Heart left ventricle (tissue), 16 donors: ENCODE measurements at places on chromosomes 12 and 14.

- no peaks in the 10 kb centered on the region for H3K36me3 ChIP-seq
- H3K4me3 ChIP-seq = no peak overlapping the region
- H3K4me1 ChIP-seq = peaks cover 15% of the 10 kb centered on the region
- H3K27me3 ChIP-seq = no peaks in the 10 kb centered on the region
- DNase-seq = no peak
- no peak overlapping the region for H3K27ac ChIP-seq
Measured at GRCh38 chr12:130459916-130460315, 122.2 kb downstream of the PIWIL1 start.

DNA sequence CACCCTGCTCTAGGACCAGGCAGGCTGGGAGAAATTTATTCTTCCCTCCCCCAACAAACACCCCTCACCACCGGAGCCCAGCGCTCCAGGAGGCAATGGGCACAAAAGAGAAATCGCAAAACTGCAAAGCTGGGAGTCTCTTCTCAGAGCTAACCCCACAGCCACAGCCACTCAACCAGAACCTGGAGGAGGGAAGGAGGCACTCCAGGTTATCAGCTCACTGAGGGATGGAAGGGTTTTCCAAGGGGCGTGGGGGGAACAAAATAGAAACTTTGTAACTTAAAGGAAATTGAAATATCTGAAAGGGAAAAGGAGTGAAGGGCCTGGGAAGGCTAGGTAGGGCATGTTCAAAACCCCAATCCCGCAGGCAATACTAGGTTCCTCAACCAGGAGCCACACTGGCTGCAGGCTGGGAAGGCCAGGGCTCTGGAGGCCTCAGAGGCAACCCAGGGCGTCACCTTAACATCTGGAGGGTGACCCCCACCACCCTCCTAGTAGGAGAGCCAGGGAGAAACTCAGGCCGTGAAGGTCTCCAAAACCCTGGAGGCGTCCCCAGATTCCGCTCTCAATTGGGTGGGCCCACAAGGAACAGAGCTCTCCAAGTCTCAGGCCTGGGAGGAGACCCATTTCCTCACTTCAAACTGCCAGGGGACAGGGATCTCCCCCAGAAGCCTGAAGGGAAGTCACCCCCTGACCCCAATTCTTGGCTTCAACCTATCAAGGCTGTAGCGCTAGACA is 3.2 kb downstream of the KDM2B start:
- peaks cover 42% of the 10 kb centered on the region for H3K4me1 ChIP-seq
- H3K36me3 ChIP-seq = peaks cover 5% of the 10 kb centered on the region
- peak overlapping the region; percentile 85 for H3K27ac ChIP-seq
- H3K27me3 ChIP-seq = no peaks in the 10 kb centered on the region
- peak overlapping the region; percentile 75 for H3K4me3 ChIP-seq

DNA sequence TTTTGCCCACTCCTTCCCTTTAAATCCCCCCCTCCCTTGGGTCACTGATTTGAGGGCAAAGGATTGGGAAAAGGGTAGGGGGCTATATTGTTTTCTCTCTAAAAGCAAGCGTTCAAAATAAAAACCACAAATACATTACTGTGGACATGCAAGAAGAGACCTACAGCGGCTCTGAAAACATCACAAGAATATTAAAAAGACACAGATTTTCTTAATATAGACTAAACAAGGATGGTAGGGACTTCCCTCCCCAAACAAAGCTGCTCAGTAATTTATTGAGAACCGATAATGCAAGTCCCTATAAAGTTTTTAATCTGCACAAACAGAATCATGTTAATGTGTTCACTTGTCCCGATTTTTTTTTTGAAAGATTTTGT is 12.9 kb downstream of the TBX3 start:
- H3K36me3 ChIP-seq = peaks cover 48% of the 10 kb centered on the region
- no peaks in the 10 kb centered on the region for H3K4me1 ChIP-seq
- no peak overlapping the region for H3K27ac ChIP-seq

GRCh38 chr12:131074221-131075083 is 120.7 kb downstream of the ADGRD1 start:
- peaks cover 15% of the 10 kb centered on the region for H3K4me1 ChIP-seq
- no peaks in the 10 kb centered on the region for H3K27me3 ChIP-seq
- H3K36me3 ChIP-seq = no peaks in the 10 kb centered on the region

- H3K4me1 ChIP-seq = no peaks in the 10 kb centered on the region
- H3K27me3 ChIP-seq = no peaks in the 10 kb centered on the region
- no peak for DNase-seq
- no peak overlapping the region for H3K27ac ChIP-seq
- H3K4me3 ChIP-seq = no peak overlapping the region
Measured at GRCh38 chr12:109538191-109538863, 35.0 kb downstream of the MMAB start.

GRCh38 chr12:118586433-118586832 is 210.1 kb downstream of the SUDS3 start:
- no peak overlapping the region for H3K4me3 ChIP-seq
- no peak overlapping the region for H3K27ac ChIP-seq
- no peaks in the 10 kb centered on the region for H3K4me1 ChIP-seq
- no peaks in the 10 kb centered on the region for H3K36me3 ChIP-seq
- DNase-seq = no peak

- no peak for DNase-seq
- H3K4me1 ChIP-seq = no peaks in the 10 kb centered on the region
- H3K27ac ChIP-seq = no peak overlapping the region
- no peaks in the 10 kb centered on the region for H3K36me3 ChIP-seq
Measured at GRCh38 chr12:105319691-105320209, 10.7 kb upstream of the C12orf75 start.

DNA sequence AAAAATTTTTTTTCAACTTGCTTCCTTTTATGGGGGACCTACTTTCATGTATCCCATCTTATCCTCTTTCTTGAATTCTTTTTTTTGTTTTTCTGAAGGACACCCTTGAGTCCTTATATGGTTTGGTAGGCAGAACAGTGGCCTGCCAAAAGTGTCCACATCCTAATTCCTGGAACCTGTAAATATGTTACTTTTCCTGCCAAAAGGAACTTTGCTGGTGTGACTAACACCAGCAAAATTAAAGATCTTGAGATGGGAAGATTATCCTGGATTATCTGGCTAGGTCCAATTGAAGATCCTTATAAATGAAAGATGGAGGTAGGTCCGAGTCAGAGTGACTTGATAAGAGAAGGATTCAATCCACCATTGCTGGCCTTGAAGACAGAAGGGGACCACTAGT is 5.3 kb downstream of the NUBPL start:
- H3K27me3 ChIP-seq = no peaks in the 10 kb centered on the region
- no peaks in the 10 kb centered on the region for H3K36me3 ChIP-seq
- H3K4me3 ChIP-seq = no peak overlapping the region
- no peak for DNase-seq
- peaks cover 24% of the 10 kb centered on the region for H3K4me1 ChIP-seq

- no peaks in the 10 kb centered on the region for H3K27me3 ChIP-seq
- no peaks in the 10 kb centered on the region for H3K36me3 ChIP-seq
- no peak for DNase-seq
- H3K4me3 ChIP-seq = no peak overlapping the region
- no peaks in the 10 kb centered on the region for H3K4me1 ChIP-seq
- H3K27ac ChIP-seq = no peak overlapping the region
Measured at GRCh38 chr14:99304208-99304607, 32.2 kb upstream of the BCL11B start.

GRCh38 chr12:106721915-106722314 is 52.6 kb upstream of the RIC8B start:
- no peak for DNase-seq
- no peak overlapping the region for H3K27ac ChIP-seq
- no peaks in the 10 kb centered on the region for H3K4me1 ChIP-seq
- H3K36me3 ChIP-seq = no peaks in the 10 kb centered on the region

GRCh38 chr12:27852117-27852516 is 72.1 kb upstream of the MANSC4 start:
- DNase-seq = no peak
- H3K27me3 ChIP-seq = no peaks in the 10 kb centered on the region
- no peak overlapping the region for H3K4me3 ChIP-seq
- no peaks in the 10 kb centered on the region for H3K36me3 ChIP-seq
- no peak overlapping the region for H3K27ac ChIP-seq
- no peaks in the 10 kb centered on the region for H3K4me1 ChIP-seq

- H3K27me3 ChIP-seq = no peaks in the 10 kb centered on the region
- H3K4me1 ChIP-seq = no peaks in the 10 kb centered on the region
- H3K4me3 ChIP-seq = no peak overlapping the region
- DNase-seq = no peak
Measured at GRCh38 chr12:94811611-94812010, 161.3 kb upstream of the TMCC3 start.

- no peaks in the 10 kb centered on the region for H3K27me3 ChIP-seq
- H3K27ac ChIP-seq = no peak overlapping the region
- no peak for DNase-seq
- H3K36me3 ChIP-seq = no peaks in the 10 kb centered on the region
Measured at GRCh38 chr14:88919502-88919901, 95.1 kb downstream of the TTC8 start.

- H3K27me3 ChIP-seq = no peaks in the 10 kb centered on the region
- H3K4me3 ChIP-seq = no peak overlapping the region
- peaks cover 9% of the 10 kb centered on the region for H3K36me3 ChIP-seq
- no peaks in the 10 kb centered on the region for H3K4me1 ChIP-seq
- no peak for DNase-seq
Measured at GRCh38 chr12:28209782-28210181, 19.5 kb downstream of the CCDC91 start.

- H3K36me3 ChIP-seq = no peaks in the 10 kb centered on the region
- no peaks in the 10 kb centered on the region for H3K4me1 ChIP-seq
- no peak for DNase-seq
- H3K4me3 ChIP-seq = no peak overlapping the region
Measured at GRCh38 chr12:81874586-81874985, 115.4 kb upstream of the PPFIA2 start.

GRCh38 chr12:111505601-111506036 is 93.5 kb downstream of the ATXN2 start:
- DNase-seq = no peak
- no peaks in the 10 kb centered on the region for H3K4me1 ChIP-seq
- H3K27ac ChIP-seq = no peak overlapping the region
- no peaks in the 10 kb centered on the region for H3K27me3 ChIP-seq
- peaks cover 88% of the 10 kb centered on the region for H3K36me3 ChIP-seq
- H3K4me3 ChIP-seq = no peak overlapping the region

GRCh38 chr12:124286414-124286813 is 8.5 kb upstream of the RFLNA start:
- no peaks in the 10 kb centered on the region for H3K36me3 ChIP-seq
- no peak overlapping the region for H3K4me3 ChIP-seq
- H3K27me3 ChIP-seq = no peaks in the 10 kb centered on the region
- no peak overlapping the region for H3K27ac ChIP-seq
- no peak for DNase-seq

DNA sequence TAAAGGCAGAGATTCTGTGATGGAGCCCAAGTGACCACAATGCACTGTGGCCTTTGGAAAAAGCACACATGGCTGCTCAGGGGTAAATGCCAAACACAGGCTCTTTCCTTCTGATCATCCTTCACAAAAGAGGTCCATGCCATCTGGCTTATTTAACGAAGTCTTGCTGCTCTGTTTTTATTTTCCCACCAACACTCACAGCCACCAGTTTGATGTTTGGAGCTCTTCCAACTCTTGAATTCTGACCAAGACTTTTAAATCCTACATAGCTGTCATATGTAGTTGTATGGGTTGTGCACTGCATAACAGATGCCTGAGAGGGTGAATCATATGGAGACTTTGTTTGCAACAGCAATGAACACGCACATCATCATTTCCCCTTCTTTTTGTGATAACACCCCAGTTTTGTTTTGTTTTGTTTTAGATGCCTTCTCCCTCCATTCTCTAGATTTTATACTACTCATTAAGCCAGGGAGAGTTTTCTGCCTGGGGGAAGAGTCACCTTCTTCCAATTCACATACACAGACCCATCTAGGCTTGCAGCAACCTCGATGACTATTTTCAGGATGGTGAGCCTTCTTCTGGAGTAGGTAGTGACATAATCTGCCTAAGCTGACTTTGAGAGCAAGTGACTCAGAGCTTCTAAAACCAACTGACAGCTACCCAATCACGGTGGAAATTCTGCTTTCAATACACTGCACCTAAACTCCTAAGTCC is 145.2 kb upstream of the WSCD2 start:
- no peaks in the 10 kb centered on the region for H3K4me1 ChIP-seq
- DNase-seq = no peak
- no peak overlapping the region for H3K27ac ChIP-seq
- H3K36me3 ChIP-seq = no peaks in the 10 kb centered on the region

GRCh38 chr14:73775339-73776193 is 61.4 kb upstream of the PNMA1 start:
- DNase-seq = no peak
- no peak overlapping the region for H3K4me3 ChIP-seq
- peaks cover 61% of the 10 kb centered on the region for H3K4me1 ChIP-seq
- no peaks in the 10 kb centered on the region for H3K36me3 ChIP-seq

DNA sequence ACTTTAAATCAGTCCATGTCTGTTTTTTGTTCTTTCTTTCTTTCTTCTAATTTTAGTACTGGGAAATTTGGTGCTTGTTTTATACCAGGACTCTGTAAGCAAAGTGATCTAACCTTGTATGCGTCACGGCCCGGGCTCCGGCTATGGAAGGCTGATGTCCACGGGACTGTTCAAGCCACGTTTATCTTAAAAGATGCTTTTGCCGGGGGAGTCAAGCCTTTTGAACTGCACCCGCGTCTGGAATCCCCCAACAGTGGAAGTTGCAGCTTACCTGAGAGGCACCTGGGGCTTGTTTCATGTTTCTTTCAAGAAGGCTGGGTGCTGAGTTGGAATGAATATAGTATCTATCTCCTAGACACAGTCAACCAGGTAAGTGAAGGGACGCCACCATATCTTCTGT is 62.2 kb downstream of the TECPR2 start:
- H3K27me3 ChIP-seq = no peaks in the 10 kb centered on the region
- H3K36me3 ChIP-seq = peaks cover 48% of the 10 kb centered on the region
- H3K4me3 ChIP-seq = no peak overlapping the region
- no peak overlapping the region for H3K27ac ChIP-seq
- no peak for DNase-seq

GRCh38 chr14:20415782-20416206 is 2.5 kb upstream of the TEP1 start:
- H3K27ac ChIP-seq = no peak overlapping the region
- no peak for DNase-seq
- no peaks in the 10 kb centered on the region for H3K36me3 ChIP-seq
- no peaks in the 10 kb centered on the region for H3K27me3 ChIP-seq
- H3K4me3 ChIP-seq = no peak overlapping the region

GRCh38 chr12:82517808-82518207 is 159.5 kb downstream of the METTL25 start:
- no peaks in the 10 kb centered on the region for H3K4me1 ChIP-seq
- no peak for DNase-seq
- H3K27ac ChIP-seq = no peak overlapping the region

DNA sequence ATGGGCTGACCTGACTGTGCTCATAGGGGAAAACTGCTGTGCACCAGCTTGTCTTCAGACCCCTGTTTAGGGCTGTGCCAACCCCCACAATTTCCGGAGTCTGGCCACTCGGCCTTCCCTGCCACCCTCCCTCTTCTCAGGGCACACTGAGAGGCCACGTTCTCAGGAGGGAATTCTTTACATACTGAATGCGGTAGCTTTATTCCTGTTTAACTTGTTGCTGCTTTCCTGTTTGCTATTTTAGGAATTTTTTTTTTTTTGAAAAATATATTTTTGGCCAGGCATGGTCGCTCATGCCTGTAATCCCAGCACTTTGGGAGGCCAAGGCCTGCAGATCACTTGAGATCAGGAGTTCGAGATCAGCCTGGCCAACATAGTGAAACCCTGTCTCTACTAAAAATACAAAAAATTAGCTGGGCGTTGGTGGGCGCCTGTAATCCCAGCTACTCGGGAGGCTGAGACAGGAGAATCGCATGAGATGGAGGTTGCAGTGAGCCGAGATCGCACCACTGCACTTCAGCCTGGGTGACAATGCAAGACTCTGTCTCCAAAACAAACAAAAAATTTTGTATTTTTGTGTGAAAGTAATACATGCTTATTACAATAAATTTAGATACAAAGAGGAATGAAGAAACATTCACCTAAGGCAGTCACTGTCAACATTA is 39.5 kb downstream of the TPCN1 start:
- no peaks in the 10 kb centered on the region for H3K27me3 ChIP-seq
- DNase-seq = no peak
- H3K4me1 ChIP-seq = peaks cover 47% of the 10 kb centered on the region
- peak overlapping the region; percentile 77 for H3K27ac ChIP-seq
- peaks cover 43% of the 10 kb centered on the region for H3K36me3 ChIP-seq
- no peak overlapping the region for H3K4me3 ChIP-seq
